ENCODE measurements at places on chromosomes 3 and 15.

- H3K36me3 ChIP-seq, result peaks cover 24% of the 10 kb centered on the region
- no peak for DNase-seq
- H3K4me1 ChIP-seq, result no peaks in the 10 kb centered on the region
- no peaks in the 10 kb centered on the region for H3K27me3 ChIP-seq
Observed at GRCh38 chr15:55387027-55387426, 21.1 kb downstream of the CCPG1 start.

DNA sequence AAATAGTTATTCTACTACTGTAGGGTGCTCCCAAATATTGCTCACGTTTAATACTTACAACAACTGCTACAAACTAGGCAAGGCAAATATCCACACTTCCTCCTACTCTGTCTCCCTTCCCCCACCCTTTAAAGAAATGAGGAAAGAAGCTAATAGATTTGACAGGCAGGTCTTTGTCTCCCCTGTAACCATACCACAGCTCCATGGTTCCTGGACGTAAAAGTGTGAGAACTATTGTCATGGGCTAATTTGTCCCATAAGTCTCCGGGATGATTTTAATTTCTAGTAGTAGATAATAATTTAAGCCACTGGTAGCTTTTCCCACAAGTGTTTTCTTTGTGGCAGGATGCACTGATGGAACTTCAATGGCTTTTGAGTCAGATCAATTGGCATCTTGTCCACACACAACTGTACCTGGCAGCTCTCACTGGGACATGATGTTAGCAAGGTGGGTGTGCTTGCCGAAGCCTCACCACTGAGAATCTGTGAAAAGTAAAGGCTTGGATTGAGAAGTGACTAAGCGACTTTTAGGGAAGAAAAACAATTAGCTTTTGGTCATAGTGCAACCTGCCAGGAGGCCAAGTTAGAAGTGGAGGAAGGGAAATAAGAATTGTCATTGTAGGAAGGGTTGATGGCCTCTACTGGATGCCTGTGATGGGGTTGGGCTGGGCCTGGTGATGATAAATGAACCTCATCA is 1.4 kb upstream of the CPOX start:
- H3K27me3 ChIP-seq, result no peaks in the 10 kb centered on the region
- H3K4me1 ChIP-seq, result peaks cover 16% of the 10 kb centered on the region
- H3K36me3 ChIP-seq, result no peaks in the 10 kb centered on the region

DNA sequence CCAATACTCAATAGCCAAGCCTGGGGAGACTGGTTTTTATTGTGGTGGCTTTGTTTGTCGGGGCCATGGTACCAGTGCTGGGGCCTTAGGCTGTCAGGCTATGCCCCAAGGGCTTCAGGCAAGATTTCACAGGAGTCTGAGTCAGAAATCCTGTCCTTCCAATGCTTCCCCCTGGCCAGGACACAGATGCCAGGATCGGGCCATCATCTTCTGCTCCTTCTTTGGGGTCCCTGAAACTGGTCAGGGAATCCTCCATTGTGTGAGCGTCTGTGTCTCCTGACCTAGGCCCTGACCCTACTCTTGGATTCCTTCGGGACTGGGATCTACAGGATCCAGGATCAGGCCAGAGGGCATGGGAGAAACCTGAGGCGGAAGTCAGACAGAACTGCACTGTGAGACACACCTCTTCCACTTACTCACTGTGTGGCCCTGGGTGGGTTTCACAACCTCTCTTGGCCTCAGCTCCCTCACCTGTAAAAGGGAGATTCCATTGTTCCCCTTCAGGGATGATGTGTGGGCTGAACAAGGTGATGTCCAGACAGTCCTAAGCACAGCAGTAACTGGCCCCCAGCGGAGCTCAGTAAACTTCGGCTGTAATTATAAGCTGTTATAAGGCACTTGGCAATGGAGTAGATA is 292.7 kb downstream of the UACA start:
- H3K4me3 ChIP-seq, result no peak overlapping the region
- peaks cover 43% of the 10 kb centered on the region for H3K27me3 ChIP-seq
- H3K27ac ChIP-seq, result no peak overlapping the region
- no peaks in the 10 kb centered on the region for H3K36me3 ChIP-seq

DNA sequence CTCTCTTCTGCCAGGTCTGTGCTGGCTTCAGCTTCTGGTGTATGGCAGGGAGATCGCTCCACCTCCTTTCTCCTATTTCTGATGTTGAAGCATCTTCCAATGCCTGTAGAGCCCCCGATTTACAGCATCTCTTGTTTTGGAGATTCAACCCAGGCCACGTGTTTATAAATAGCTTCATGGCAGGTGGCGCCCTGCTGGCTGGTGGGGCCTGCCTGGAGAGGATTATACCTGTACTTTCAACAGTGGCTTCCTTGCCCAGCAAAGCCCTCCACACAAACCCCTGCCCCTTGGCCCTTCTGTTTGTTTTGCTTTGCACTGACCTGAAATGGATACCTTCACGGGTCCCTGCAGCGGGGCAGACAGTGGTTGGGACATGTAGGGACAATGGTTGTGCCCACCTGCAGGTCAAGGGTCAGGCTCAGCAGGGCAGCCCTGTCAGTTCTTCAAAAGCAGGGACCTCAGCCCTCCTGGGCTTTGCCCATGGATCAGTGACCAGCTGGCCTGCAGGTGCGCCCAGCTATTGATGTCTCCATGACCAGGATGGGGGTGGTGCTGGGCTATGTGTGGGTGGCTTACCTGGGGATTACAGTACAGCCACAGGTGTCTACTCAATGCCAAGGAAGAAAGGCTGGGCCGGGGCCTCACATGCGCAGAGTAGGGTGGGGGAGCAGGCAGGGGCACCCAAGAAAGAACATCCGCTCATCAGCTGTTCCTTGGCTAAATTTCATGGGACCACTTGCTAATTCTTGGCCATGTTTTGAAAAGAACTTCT is 112.7 kb upstream of the PRR23C start:
- peaks cover 48% of the 10 kb centered on the region for H3K27me3 ChIP-seq
- no peak overlapping the region for H3K4me3 ChIP-seq
- no peaks in the 10 kb centered on the region for H3K4me1 ChIP-seq
- no peak overlapping the region for H3K27ac ChIP-seq
- no peak for DNase-seq
- no peaks in the 10 kb centered on the region for H3K36me3 ChIP-seq

DNA sequence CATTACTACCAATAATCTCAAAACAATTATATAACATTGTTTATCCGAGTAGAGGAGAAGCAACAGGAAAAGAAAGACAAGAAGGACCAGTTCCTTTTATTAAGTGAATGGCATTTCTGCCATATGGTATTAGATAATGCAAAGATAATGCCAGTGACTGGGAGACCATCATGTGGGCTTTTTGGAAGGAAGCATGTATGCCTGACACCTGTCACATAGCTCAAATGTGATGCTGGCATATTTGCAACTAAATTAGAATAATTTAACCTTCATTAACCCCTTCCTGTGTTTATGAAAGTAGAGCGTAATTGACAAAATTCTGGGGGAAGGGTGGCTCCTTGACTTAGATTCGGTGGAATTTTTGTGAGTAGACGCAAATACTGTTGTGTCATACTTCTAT is 733.0 kb downstream of the TUSC7 start:
- no peaks in the 10 kb centered on the region for H3K27me3 ChIP-seq
- H3K27ac ChIP-seq, result no peak overlapping the region
- no peak for DNase-seq
- H3K4me1 ChIP-seq, result peaks cover 17% of the 10 kb centered on the region
- H3K4me3 ChIP-seq, result no peak overlapping the region

GRCh38 chr15:72011302-72011942 is 106.5 kb downstream of the MYO9A start:
- H3K27ac ChIP-seq, result no peak overlapping the region
- no peaks in the 10 kb centered on the region for H3K27me3 ChIP-seq
- H3K36me3 ChIP-seq, result peaks cover 17% of the 10 kb centered on the region
- no peak overlapping the region for H3K4me3 ChIP-seq
- no peak for DNase-seq

- no peaks in the 10 kb centered on the region for H3K4me1 ChIP-seq
- H3K27ac ChIP-seq, result no peak overlapping the region
- H3K36me3 ChIP-seq, result peaks cover 2% of the 10 kb centered on the region
Observed at GRCh38 chr15:77352887-77353286, 67.0 kb downstream of the PEAK1 start.

DNA sequence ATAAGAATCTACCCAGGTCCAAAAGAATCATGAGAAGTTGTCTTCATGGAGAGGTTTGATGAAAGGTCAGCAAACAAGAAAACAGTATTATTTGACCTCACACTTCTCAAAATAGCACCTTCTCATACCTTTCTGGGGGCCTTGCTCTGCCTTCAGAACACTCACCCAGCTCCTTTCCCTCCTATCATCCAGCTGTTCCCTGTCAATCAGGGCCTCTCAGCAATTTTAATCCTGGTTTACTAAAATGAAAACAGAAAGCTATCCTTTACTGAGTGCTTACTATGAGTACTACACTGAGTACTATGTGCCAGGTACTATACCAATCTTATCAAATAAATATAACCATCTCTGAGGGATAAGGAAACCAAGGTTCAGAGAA is 138.6 kb downstream of the GAP43 start:
- no peak overlapping the region for H3K4me3 ChIP-seq
- peaks cover 3% of the 10 kb centered on the region for H3K27me3 ChIP-seq
- DNase-seq, result no peak

GRCh38 chr3:87173776-87174175 is 53.3 kb upstream of the CHMP2B start:
- no peak for DNase-seq
- H3K4me3 ChIP-seq, result no peak overlapping the region
- H3K27ac ChIP-seq, result no peak overlapping the region
- H3K4me1 ChIP-seq, result peaks cover 4% of the 10 kb centered on the region
- H3K27me3 ChIP-seq, result peaks cover 6% of the 10 kb centered on the region
- no peaks in the 10 kb centered on the region for H3K36me3 ChIP-seq

DNA sequence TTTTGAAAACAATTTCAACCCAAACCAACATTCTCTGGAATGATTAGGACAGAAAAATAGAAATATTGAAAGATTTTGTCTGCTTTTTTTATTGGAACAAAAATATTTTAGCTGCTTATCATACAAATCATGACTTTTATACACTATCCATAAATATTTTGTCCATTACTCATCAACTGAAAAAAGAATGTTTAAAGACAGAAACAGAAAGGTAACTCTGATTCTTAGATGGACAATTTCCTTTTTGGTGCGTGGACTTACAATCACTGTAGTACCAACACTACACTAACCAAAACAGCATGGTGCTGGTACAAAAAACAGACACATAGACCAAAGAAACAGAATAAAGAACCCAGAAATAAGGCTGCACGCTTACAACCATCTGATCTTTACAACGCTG is 582.8 kb upstream of the CCDC54 start:
- no peak for DNase-seq
- H3K27me3 ChIP-seq, result no peaks in the 10 kb centered on the region
- no peaks in the 10 kb centered on the region for H3K36me3 ChIP-seq
- no peak overlapping the region for H3K4me3 ChIP-seq
- H3K27ac ChIP-seq, result no peak overlapping the region
- H3K4me1 ChIP-seq, result peaks cover 9% of the 10 kb centered on the region

- no peaks in the 10 kb centered on the region for H3K4me1 ChIP-seq
- no peaks in the 10 kb centered on the region for H3K36me3 ChIP-seq
- no peak for DNase-seq
Observed at GRCh38 chr3:84980011-84980410, 21.2 kb downstream of the CADM2 start.

- H3K27ac ChIP-seq, result no peak within 1 kb of the TSS
- H3K4me1 ChIP-seq, result peaks cover 6% of the 10 kb centered on the region
- peaks cover 89% of the 10 kb centered on the region for H3K27me3 ChIP-seq
- peak; percentile 67 for DNase-seq
Observed at GRCh38 chr3:196311-197148, at the start of gene CHL1. TSS of gene CHL1 (plus strand) at chr3:196763. CDS start at chr3:319777, 123,014 bp downstream.

- H3K4me1 ChIP-seq, result peaks cover 11% of the 10 kb centered on the region
- no peak for DNase-seq
- H3K36me3 ChIP-seq, result peaks cover 15% of the 10 kb centered on the region
- H3K27me3 ChIP-seq, result no peaks in the 10 kb centered on the region
- H3K27ac ChIP-seq, result peak overlapping the region; percentile 68
- peak overlapping the region; percentile 96 for H3K4me3 ChIP-seq
Observed at GRCh38 chr15:89244574-89244903, 760 bp downstream of the FANCI start.

DNA sequence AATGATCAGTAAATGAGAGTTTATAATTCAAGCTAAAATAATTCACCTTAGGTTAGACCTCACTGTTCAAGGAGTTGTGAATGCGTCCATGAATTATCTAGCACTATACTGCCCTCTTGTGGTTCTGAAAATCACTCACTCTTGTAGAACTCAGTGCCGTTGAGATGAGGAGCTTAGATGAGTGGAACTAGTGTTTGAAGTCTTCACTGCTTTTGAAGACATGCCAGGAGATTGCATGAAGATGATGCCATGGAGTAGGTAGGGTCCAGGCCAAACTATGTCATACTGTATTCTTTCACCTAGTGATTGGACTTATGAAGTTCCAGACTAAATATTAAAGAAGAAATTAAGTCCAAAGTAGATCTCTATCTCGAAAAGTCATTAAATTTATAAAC is 28.8 kb downstream of the LYSMD4 start:
- no peaks in the 10 kb centered on the region for H3K27me3 ChIP-seq
- H3K4me1 ChIP-seq, result peaks cover 29% of the 10 kb centered on the region
- peak overlapping the region; percentile 55 for H3K27ac ChIP-seq
- H3K36me3 ChIP-seq, result peaks cover 12% of the 10 kb centered on the region
- no peak overlapping the region for H3K4me3 ChIP-seq

DNA sequence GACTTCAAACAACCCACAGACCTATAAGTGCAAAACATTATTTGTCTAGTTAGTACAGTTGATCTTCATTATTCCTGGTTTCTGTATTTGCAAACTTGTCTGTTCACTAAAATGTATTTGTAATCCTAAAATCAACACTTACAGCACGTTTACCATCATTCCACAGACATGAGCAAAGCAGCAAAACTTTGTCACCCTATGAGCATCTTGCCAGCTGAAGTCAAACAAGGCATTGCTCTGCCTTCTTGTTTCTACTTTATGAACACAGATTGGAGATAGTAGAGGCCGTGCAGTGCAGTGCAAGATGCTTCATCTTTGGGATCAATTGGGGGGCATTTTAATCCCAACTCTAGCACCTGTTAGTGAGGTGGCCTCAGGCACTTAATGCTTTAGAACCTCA is 202.1 kb downstream of the NLGN1 start:
- H3K27me3 ChIP-seq, result no peaks in the 10 kb centered on the region
- no peak overlapping the region for H3K27ac ChIP-seq
- H3K4me1 ChIP-seq, result no peaks in the 10 kb centered on the region
- no peak overlapping the region for H3K4me3 ChIP-seq
- peaks cover 4% of the 10 kb centered on the region for H3K36me3 ChIP-seq

DNA sequence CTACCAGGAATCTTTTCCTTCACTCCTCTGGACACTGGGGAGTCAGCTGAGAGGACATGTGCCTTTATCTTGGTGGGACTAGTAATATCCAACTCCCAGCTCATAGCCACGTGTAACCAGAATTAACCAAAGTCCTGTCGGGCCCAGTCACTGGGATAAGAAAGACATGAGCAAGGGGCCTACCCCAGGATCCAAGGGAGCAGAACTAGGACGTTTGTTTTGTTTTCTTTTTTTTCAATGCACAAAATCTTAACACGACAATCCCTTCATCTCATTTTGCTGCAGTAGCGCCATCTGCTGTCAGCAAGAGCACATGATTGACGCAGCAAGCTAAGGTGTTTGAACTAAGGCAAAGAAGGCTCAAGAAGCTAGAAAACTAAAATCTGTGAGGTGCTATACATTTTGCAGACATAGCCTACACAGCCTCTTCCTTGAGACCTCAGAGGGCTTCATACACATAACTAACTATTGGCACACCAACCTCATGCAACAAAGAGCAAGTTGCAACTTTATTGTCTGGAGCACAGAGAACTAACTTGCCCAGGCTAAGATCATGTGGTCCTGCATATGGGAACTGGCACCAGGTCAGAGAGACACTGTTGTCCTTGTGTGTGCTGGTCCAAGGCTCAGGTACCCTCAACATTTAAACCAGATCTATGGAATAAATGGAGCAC is 43.6 kb downstream of the RLBP1 start:
- H3K36me3 ChIP-seq, result peaks cover 11% of the 10 kb centered on the region
- H3K4me1 ChIP-seq, result peaks cover 12% of the 10 kb centered on the region
- H3K27me3 ChIP-seq, result no peaks in the 10 kb centered on the region
- DNase-seq, result no peak
- no peak overlapping the region for H3K4me3 ChIP-seq
